Breast epithelium (tissue), 4 donors: ENCODE measurements at places on chromosomes 2 and 18. TPM values are rescaled to one million over a fixed set of nuclear protein-coding genes. Genes with fewer than 3 reads are reported as not detected.

- DNase-seq: no peak
Measured at GRCh38 chr2:166677996-166678395, 183.9 kb upstream of the SCN7A start.

RNASEH1 gene
- total RNA-seq: 21.0 TPM

RNU2-63P gene
- not detected for total RNA-seq

BOK gene
- 32.2 TPM for total RNA-seq

NBAS gene
- total RNA-seq: 45.1 TPM

DNA sequence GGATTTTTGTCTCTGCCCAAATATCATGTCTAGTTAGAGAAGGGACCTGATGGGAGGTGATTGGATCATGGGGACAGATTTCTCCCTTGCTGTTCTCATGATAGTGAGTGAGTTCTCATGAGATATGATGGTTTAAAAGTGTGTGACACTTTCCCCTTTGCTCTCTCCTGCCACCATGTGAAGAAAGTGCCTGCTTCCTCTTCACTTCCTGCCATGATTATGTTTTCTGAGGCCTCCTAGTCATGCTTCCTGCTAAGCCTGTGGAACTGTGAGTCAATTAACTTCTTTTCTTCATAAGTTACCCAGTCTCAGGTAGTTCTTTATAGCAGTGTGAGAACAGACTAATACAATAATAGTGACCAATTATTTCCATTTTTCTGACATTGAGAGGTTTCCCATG, 167.3 kb upstream of the CYRIA start:
- no peak for DNase-seq

DNA sequence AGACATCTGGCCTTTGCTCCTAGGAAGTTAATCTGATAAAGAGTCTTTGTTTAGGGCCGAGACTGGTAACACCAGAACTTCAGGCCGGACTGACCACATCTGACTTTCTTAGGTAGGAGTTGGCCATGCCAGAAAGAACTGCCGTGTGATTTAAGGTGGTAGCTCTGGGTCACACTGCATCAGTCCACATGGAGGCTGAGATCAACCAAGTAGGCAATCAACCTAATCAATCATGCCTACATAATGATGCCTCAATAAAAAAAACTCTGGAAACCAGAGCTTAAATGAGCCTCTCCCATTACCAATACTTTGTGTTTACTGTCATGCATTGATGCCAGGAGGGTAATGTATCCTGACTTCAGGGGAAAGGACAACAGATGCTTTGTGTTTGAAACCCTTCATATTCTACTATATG, 44.1 kb upstream of the ORC2 start:
- DNase-seq: no peak

SIX2 gene
- 0.98 TPM for total RNA-seq
